ENCODE measurements at places on chromosomes 5 and 9.

DNA sequence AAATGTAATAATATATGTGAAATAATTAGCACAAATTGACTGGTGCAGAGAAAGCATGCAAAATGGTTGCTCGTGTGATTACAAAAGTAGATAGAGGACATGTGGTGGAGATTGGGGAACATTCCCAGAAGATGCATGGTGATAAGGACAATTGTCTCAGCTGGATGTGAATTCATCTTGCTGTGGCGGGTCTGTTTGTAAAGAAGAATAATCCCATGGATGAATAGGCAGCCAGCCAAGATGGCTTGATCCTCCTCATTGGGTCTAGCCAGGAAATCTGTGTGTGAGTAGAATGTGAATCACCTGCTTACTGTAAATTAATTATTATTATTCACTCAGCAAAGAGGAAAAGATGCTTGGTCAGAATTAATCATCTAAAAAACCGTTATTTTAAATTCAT is 12.6 kb upstream of the DPYSL3 start:
- DNase-seq, result no peak

- DNase-seq, result no peak
These were observed 56.7 kb downstream of the LRSAM1 start for GRCh38 chr9:127507751-127508648.

GRCh38 chr9:137762414-137763061 is 115.0 kb upstream of the CACNA1B start:
- DNase-seq, result no peak

DNA sequence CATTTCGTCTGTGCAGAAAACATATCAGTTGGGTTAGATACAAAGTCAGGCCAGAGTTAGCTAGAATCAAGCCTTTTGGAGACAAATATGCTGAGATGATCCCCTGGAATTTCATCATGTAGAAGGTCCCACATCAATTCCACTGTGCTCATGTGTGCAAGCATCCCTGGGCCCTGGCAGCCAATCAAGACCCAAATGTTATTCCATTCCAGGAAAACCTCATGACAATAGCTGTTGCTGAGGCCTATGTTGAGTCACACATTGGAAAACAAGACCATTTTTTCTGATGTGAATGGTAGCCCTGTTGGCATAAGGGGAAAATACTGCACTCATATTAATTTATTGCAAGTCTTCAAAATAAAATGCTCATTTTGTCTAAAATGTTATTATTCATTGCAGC is 11.5 kb downstream of the SPOCK1 start:
- no peak for DNase-seq

DNA sequence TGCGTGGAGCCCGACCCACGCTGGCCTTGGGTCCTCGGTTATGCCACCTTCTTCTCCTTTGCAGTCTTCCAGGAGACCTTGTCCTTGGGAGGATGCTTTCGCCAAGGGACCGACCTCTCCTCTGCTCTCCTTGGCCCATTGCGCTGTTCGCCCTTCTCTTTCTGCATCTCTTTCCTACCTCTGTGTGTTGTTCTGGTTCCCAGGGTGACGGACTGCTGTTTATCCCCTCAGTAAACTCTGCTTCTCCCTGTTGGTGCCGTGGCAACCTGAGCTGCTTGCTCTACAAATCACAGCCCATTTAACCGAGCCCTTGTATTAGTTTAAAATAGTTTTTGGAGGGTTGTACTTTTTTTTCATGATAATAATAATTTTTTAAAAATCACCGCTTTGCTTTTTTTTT is 97.9 kb downstream of the DAPK1 start:
- no peak for DNase-seq

DNA sequence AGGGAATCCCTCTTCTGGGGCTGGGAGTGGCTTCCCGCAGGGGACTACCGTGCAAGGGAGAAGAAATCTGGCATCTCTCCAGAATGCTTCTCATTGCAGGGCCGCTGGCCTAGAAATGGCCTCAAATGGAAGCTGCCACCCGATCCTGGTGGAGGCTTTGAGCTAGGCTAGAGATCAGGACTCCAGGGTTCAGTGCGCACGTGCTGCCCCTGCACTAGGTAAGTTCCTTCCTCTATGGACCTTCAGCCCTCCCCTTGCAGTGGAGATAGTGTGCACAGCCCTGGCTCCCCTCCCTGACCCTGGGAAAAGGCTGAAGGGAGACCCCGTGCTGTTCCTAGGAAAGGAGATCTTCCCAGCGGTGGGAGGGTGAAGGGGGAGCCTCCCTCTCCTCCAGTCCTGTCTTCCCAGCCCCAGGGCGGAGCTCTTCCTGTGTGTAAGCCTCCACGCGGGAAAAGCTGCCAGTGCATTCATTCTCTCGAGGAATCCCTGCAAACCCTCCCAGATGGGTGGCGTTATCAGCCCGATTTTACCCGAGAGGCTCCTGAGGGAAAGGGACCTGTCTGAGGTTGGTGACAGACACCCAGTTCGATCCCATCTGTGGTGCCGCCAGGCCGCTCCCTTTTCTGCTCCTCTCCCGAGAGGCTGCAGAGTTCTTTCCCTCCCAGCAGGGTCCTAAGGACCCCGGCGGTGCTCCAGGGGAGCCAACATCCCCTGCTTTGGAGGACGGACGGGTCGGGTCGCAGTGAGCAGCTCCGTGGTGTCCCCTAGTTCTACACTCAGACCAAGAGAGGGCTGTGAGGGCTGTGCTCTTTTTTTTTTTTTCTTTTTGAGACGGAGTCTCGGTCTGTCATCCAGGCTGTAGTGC is 1.4 kb upstream of the CERCAM start:
- DNase-seq, result no peak

GRCh38 chr5:164504141-164504772 is 998.8 kb downstream of the MAT2B start:
- no peak for DNase-seq
